Central memory CD4-positive, alpha-beta T cell (primary cell): ENCODE measurements at places on chromosomes 3 and 15.

- no peak for DNase-seq
These were observed 159.2 kb downstream of the ZPLD1 start for GRCh38 chr3:102593812-102594602.

- no peak for DNase-seq
These were observed 270.2 kb downstream of the PLCL2 start for GRCh38 chr3:17154941-17155340.

DNA sequence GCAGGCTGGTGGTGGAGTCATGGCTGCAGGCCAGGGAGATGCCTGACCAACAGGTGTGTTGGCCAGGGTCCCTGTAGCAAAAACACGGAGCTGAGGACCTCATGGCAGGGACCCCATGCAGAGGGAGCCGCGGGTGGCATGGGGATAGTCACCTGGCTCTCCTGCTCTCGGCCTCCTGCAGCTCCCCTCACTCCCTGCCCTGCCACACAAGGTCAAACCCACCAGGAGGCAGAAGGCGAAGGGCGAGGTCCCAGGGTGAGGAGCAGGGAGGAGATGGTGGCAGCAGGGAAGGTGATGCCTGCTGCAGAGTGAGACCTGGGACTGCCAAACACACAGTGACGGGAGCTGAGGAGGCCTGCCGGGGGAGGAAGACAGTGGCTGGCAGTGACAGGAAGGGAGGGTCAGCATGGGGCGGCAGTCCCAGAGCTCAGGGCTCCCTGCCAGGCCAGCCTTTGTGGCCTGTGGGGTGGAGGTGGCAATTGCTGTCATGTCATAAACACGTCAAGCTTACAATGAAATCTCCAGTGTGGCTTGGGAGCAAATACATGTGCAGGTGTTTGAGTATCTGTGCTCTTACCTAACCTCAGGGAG lies 144.3 kb downstream of the TJP1 start:
- no peak for DNase-seq

DNA sequence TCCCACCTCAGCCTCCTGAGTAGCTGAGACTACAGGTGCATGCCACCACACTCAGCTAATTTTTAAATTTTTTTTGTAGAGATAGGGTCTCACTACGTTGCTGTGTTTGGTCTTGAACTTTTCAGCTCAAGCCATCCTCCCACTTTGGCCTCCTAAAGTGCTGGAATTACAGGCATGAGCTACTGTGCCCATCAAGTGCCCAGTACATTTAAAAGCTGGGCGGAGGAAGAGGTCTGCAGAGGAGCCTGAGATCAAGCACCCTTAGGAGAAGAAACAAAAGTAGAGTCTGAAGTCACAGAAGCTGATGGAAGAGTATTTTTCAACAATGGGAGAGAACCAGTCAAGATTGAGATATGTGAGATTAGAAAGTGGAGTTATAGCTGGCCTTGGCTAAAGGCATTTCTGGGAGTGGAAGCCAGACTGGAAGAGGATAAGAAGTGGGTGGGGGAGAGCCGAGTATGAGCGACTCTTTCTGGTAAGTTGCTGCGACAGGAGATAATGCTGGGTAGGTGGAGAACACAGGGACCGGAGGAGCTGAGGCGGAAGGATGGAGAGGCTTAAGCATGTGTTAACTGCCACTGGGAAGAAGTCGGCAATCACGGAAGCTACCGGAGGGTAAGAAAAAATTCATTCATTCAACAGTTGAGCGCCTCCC lies 782 bp upstream of the IREB2 start:
- no peak for DNase-seq

GRCh38 chr15:71440489-71441110 lies 325.3 kb downstream of the THSD4 start:
- peak; percentile 12 for DNase-seq
